ENCODE measurements at places on chromosomes 2 and 18.

DNA sequence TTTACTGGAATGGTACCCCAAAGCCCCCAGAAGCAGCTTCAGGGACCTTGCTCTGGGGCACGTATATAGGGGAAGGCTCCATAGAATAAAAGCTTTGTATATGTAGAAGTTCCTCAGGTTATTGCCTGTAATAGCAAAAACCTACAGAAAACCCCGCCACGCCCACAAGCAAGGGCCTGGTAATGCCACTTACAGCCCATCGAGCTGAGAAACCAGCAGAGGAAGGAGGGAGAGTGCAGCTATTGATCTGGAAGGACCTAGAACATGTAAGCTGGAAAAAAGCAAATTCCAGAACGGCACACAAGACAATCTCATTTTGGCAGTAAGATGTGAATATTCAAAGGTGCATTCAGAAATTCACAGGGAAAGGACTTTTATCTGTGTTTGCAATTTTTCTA lies 15.8 kb downstream of the HS1BP3 start:
- DNase-seq = no peak

GRCh38 chr18:13393338-13393737 lies 174.8 kb downstream of the LDLRAD4 start:
- DNase-seq = no peak

- DNase-seq = no peak
These were observed 73.9 kb upstream of the MC2R start for GRCh38 chr18:13989199-13989598.

GRCh38 chr2:119512946-119513345 lies 11.3 kb downstream of the SCTR start:
- no peak for DNase-seq
